Stimulated activated CD8-positive, alpha-beta memory T cell treated with anti-CD3 and anti-CD28 coated beads, Interleukin-4, amount 100 ng/mL, for 1 hour (primary cell): ENCODE measurements at places on chromosomes 2 and 18.
A peak's percentile ranks its signal among the peaks of the same experiment; 100 is the strongest.

DNA sequence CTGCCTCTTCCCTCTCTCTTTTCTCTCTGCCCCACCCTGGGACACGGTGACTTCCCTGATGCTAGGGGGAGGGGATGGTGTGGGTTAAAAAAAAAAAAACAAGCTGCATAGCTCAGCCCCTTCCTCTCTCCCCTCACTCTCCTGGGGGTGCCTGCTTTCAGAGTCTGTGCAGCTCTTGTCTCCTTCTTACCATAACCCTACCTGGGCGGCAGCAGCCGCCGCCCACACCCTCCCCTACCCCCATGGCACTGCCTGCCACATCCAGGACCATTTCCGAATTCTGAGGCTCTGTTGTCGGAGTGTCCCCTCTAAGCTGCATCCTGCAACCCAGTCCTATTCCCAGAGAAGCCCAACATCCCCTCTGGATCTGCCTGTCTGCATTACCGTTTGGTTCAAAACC is 16.0 kb downstream of the TTC32 start:
- no peak for DNase-seq

GRCh38 chr2:10720306-10720705 is 1.1 kb upstream of the ATP6V1C2 start:
- no peak for DNase-seq

DNA sequence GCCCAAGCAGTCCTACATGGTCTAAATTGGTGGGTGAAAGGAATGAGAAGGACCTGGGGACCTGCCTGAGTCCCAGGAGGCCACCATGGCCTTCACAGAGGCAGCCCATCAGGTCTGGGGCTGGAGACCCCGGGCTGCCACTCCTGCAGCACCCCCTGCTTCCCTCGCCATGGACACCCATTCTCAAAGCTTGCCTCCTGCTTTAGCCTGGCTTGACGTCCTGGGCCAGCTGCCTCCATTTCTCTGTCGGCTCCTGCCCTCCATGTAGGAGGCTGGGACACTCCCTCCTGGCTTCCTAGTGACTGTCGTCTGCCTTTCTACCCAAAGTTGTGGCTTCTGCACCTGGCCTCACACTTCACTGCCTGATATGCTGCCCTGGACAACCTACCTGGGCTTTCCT is 198.6 kb downstream of the FAM210A start:
- DNase-seq = no peak

- no peak for DNase-seq
These were observed 273.3 kb downstream of the MREG start for GRCh38 chr2:215740071-215740470.

DNA sequence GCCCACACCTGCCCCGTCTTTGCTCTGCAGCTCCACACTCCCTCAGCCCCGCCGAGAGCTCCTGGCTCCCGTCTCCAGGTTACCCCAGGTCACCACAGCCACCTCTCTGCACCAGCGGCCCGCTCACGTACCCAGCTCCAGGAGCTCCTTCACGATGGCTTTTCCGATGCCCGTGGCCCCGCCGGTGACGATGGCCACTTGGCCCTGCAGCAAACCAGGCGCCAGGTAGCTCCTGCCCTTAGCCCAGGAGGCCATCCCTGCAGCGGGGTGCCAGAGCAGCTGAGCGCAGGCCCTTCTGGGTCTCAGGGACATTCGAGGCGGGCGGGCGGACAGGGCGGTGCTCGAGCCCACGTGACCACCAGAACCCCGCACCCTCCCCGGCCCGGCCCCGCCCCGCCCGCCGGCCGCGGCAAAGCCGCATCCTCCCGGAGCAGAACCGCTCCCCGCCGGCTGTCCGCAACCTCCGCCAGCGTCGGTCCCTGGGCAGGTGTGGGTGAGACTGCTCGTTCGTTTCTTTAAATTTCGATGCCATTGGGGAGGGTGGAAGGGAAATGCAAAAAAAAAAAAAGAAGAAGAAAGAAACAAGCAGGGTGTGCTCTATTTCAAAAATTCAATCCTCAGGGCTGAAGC is at the start of the genes PECR and TMEM169:
TSS of gene PECR (minus strand) at position 323 of the 630 bp plus-strand sequence. CDS start at position 255, 68 bp downstream.
TSS of gene TMEM169 (plus strand) at position 433 of the 630 bp plus-strand sequence. CDS start 14,045 bp downstream, outside the sequence.
- DNase-seq = peak; percentile 32

DNA sequence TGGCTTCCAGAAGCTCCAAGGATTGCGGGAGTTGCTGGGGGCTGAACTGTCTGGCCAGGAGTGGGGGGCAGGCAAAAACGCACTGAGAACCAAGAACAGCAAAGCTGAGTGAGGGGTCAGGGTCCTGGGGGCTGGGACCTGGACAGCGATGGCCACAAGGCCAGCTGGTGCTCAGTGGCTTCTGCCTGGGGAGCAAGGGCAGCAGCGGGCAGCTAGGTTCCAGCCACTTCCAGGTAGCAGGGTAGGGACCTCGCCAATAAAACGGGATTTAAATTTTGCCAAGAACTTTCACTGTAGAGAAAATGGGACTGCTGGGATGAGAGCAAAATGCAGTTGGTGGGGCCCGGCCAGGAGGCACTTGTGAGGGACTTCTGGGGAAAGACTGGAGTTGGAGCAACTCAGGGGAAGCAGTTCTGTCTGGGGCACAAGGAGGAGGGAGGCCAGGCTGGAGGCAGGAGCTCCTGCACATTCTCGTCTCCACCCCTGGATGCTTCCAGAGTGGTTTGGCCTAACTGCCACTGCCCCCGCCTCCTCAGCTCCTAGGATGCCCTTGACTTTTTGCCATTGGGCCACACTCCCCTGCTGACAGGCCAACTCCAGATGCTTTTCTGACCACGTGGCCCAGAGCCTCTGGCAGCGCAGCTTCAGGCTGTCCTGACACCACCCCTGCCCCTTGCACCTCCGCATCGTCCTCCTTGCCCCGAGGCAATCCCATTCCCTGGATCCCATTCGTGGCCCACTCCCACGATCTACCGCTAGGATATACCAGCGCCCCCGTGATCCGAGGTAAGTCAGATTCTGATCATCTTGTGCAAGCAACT is 5.5 kb upstream of the CCDC74A start:
- DNase-seq = no peak

- peak; percentile 14 for DNase-seq
These were observed 1.1 kb upstream of the ZBTB7C start for GRCh38 chr18:48410095-48410920.

DNA sequence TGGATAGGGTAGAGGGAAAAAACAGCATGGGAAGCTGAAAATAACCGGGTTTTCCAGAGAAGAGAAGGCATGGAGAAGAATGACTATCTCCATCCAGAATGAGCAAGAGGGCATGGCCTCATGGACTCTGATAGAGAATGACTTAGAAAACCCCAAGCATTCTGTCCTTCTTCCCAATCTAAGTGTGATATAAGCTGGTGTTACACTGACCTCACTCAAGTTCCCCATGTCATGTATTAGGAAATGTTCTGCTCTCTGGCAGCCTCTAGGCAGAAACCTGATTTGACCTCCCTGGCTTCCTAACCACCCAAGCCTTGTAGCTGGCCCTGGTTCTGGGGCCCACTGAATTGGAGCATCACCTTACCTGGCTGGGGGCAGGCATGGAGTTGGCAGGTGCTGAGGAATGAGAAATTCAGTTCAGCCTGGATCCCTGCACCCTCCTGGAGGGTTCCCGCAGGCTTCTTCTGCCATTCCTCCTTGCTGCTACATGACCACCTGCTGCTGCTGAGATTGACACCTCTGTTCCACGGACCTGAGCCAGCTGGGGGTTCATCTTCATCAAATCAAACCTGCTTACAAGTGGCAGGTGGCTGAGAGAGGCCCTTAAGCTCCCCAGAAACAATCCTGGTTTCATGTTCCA is 5.2 kb upstream of the SIGLEC15 start:
- no peak for DNase-seq

DNA sequence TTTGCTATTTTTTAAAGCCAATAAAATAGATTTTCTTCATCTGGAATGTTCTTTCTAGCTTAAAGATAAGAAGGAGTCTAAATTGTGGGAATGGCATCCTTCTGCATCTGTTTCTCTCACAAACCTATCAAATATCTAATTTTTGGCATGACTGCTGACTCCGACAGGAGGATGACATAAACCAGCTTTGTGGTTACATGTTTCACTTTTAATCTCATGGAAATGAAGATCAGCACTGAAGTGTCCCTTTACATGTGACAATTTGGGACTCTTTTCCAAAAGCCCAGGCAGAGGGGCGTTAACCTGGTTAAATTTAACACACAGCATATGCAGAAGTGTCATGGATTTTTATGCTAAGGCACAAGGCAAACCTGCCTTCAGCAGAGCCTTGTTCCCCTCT is 694.7 kb downstream of the ARHGAP15 start:
- no peak for DNase-seq
